H1 (cell line): ENCODE measurements at places on chromosomes 4 and X. TPM values are rescaled to one million over a fixed set of nuclear protein-coding genes. Genes with fewer than 3 reads are reported as not detected.
A peak's percentile ranks its signal among the peaks of the same experiment; 100 is the strongest.

CXorf49B gene
- total RNA-seq: not detected in 2 replicates

DNA sequence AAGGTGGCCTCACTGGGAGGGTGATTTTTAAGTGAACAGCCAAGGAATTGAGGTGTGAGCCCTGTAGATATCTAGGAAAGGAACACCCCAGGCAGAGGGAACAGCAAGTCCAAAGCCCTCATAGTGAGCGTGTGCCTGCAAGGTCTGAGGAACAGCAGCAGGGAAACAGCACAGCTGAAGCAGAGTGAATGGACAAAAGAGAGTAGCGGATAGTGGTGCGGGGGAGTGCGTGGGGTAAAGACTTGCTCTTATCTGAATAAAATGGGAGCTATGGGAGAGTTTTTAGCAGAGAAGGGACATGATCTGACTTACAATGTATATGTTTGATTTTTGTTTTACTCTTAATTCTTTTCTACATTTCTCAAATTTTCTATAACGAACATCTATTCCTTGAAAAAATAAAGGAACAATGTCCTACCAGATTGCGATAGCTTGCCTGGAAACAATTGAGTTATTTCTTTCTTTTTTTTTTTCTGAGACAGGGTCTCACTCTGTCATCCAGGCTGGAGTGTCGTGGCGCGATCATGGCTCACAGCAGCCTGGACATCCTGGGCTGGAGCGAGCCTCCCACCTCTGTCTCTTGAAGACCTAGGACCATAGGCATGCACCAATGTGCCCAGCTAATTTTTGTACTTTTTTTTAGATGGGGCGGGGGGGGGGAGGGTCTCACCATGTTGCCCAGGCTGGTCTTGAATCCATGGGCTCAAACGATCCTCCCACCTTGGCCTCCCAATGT, 19.5 kb upstream of the HADH start:
- DNase-seq: no peak

DNA sequence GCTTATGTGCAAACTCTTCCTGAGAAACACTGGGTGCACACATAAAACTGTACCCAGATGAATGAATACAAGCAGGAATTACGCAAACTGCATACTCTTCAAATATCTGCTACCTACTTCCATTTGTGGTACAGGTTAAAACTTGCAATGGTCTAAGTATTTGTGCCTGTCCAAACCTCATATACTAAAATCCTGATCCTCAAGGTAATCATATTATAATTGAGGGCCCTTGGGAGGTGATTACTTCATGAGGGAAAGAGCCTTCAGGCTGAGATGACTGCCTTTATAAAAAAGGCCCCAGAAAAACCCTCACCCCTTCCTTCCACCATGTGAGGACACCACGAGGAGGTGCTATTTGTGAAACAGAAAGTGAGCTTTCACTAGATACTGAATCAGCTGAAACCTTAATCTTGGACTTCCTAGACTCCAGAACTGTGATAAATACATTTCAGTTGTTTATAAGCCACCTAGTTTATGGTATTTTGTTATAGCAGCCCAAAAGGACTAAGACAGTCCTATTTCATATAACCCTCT, 1977.2 kb downstream of the PCDH7 start:
- no peak for DNase-seq

GRCh38 chr4:76690011-76690905, 207.7 kb downstream of the SOWAHB start:
- no peak for DNase-seq

GRCh38 chr4:101018836-101019235, 328.5 kb downstream of the PPP3CA start:
- no peak for DNase-seq

DNA sequence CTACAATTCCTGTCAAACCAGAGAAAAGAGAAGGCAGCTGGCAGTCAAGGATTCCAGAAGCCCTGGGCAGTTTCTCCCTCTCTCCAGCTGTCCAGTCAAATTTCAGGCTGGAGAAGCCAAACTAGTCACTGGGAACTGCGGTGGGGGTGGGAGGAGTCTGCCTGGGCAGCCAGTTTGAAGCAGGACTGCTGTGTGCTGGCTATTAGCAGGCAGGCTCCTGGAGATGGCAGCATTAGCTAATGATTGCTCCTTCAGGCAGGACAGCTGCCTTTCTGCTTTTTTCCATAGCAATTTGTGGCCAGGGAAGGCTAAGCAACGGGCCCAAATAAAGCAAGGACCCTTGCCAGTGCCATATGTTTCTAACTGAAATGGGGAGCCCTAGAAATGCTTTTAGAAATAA, 44.7 kb upstream of the FGF13 start:
- peak; percentile 9 for DNase-seq

DNA sequence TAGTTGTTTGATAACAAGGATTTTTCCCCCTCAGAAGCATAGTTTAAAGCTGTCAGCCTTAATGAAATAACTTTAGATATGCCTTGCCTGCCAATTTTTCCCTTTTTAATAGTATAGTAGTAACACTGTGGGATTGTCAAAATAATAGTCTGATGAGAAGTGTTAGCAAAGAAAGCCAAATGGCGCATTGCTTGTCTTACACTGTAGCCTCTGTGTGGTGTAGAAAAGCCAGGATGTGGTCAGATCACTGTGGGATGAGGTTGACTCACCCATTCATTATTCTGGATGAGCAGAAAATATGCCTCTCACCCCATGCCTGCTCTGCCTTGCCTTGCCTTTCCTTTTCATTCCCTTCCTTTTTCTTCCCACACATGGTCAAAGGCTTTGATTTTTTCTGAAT, 257.8 kb upstream of the NRK start:
- no peak for DNase-seq

DNA sequence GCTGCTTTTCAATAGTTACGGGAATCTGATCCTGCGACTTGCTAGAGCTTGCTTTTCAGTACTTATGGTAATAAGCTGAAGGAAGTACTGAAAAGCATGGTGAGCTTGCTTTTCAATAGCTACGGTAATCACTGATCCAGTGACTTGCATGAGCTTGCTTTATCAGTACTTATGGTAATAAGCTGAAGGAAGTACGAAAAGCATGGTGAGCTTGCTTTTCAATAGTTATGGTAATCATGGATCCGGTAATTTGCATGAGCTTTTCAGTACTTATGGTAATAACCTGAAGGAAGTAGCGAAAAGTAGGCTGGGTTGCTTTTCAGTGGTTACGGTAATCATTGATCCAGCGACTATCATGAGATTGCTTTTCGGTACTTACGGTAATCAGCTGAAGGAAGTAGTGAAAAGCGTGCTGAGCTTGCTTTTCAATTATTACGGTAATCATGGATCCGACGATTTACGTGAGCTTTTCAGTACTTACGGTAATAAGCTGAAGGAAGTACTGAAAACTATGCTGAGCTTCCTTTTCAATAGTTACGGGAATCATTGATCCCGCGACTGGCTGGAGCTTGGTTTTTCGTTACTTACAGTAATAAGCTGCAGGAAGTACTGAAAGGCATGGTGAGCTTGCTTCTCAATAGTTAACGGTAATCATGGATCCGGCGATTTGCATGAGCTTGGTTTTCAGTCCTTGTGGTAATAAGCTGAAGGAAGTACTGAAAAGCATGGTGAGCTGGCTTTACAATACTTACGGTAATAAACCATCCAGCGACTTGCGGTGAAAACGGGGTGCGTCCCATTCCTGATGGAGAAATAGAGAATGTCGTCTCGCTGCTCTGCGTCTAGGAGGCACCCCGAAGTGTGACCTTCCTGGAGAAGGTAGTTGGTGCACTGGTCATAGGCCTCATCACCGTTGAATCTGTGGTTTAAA, 6.5 kb downstream of the CRLF2 start:
- DNase-seq: peak; percentile 65

ZNF718 gene
- total RNA-seq: 19.4 and 19.5 TPM in 2 replicates

MAOB gene
- 0.69 and 0.73 TPM in 2 replicates for total RNA-seq

- DNase-seq: peak; percentile 79
Observed at GRCh38 chr4:152045807-152046571, 285.2 kb upstream of the GATB start.

- DNase-seq: no peak
Observed at GRCh38 chr4:46258431-46258830, 131.5 kb downstream of the GABRA2 start.

GRCh38 chr4:79915246-79915645, 157.8 kb downstream of the ANTXR2 start:
- no peak for DNase-seq

GRCh38 chr4:108620933-108621905, 843 bp downstream of the RPL34 start:
- no peak for DNase-seq

GRCh38 chr4:5186271-5187064, 135.2 kb downstream of the STK32B start:
- DNase-seq: no peak

SORBS2 gene
- 73.0 and 75.8 TPM in 2 replicates for total RNA-seq

DNA sequence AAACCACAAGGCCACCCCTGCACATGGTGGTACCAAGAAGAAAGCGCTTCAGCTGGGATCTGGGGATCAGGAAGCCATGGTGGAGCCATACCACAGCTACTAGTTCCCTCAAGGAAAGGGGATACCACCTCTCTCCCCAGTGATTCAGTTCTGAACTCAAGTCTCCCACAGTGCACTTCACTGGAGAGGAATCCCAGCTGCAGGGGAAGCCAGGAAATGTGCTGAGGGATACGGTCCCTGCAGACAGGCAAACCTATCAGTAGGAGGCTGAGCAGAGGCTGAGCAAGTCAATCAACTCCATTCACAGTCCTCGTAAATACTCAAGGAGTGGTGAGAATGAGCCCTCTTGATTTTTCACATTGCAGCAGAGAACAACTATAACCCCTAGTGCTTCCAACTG, 11.0 kb downstream of the TMEM192 start:
- peak; percentile 28 for DNase-seq

XAGE2 gene
- not detected in 2 replicates for total RNA-seq

- no peak for DNase-seq
Observed at GRCh38 chr4:109910256-109910655, 2.4 kb upstream of the EGF start.

GRCh38 chr4:138706201-138706600, 309.4 kb upstream of the NOCT start:
- DNase-seq: no peak

DNA sequence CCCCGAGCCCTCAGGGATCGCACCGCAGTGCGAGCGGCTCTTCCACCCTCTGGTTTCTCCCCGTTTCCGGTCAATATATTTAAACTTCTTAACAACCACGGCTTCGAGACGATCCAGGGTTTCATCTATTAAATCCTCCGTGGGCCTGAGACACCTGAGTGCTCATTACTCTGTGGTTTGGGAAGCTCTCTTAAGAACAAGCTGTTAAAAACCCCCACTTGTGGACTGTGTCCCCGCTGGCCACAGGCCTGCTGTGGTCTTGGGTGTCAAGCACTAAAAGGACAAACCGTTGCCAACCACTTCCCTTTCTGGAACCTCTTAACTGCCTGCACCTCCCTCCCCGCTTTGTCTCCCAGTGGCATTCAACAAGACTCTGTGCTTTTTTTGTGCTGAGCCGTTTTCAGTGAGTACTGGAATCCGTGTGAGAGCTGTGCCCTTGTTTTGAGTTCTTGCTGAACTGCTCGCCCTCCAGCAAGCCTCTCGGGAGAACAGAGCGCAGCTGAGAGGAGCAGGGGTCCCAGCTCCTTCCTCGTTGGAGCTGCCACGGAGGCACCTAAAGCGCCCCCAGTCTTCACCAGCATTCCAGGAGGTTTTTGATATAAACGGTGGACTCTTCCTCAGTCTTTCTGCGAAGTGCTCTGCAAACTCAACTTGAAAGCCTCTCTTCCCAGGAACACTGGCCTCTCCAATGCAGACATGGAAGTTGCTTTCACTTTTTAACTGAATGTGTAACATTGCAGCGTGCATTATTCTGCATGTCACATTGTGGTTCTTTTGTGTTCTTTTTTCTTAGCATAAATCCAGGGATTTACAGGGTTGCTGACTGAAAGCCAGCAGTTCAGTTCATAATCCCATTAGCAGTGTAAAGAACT, 691 bp upstream of the IGFBP7 start:
- no peak for DNase-seq

- no peak for DNase-seq
Observed at GRCh38 chr4:169148885-169149284, 121.9 kb downstream of the SH3RF1 start.

DNA sequence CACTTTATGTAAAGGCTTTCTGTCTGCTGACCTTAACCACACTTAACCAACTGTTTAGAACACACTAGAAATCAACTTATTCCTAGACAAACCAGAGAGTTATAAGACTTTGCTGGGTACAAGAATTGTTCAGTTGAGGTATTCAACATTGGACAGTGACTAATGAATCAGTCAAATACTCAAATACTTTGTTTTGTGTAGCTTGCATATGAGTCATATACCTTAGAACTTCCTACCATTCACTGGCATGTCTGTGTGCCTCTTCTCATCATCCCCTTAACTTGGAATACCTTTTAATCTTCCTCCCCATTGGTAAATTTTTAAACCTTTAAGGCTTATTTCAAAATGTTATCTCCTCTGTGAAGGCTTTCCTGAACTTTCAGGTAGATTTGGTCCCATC, 708.8 kb upstream of the GRIA3 start:
- no peak for DNase-seq

DNA sequence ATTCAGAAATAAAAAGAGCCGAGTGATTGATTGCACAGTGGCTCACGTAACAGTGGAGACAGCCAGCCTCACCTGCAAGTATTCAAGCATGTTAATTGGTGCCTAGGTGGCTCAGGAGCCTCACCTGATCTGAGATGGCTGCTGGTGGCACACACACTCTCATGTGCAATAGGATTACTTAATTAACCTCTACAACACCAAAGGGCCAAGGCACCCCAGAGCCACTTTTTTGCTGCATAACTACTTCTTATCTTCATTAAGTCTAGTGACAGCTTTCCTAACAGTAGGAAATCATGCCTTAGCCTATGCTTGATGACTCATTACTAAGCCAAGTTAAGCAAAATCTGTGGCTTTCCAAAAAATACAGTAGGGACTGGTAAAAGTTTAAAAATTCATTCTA, 117.3 kb upstream of the NOCT start:
- no peak for DNase-seq

DNA sequence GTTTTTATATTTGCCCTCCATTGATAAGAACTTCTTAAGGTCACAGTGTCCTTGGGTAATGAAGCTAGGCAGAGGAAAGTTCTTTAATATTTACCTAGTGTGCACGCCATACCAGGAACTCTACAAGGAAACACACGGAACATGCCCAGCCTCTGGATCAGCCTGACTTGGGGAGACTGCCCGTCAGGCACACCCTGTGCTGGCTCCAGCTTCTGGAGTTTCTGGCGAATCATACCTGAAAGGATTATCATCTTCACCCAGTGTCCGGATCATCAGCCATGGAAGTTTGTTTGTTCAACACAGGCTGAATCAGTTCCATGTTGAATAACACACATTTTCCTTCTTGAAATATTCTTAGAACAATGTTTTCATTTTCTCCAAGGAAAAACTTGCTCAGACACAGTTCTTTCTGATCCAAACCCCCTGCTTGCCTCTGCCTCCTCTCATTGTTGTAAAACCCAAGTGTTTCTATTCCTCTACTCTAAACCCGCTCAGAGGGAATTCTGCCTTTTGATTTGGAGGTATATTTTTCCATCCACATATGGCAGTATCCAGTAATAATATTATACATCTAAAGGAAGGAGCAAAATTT, 176.7 kb downstream of the SHROOM3 start:
- no peak for DNase-seq

DNA sequence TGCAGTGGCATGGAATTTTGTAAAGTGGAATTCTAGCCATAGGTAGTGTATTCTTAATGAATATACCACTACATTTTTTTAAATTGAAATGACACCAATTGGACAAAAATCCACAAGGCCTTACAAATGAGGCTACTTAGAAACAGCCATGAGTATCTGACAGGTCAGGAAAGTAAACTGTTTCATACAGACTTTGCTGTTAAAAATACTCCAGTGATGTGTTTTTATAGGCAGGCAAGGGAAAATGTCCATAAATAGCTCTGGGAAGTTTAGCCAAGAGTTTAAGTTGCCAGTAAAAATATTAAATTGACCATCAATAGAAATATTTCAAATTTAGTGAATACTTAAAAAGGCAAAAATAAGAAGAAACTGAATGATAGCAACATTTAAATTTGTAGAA, 41.8 kb upstream of the PDLIM5 start:
- DNase-seq: no peak

MRFAP1L1 gene
- total RNA-seq: 54.3 TPM in 2 replicates
